ENCODE measurements at places on chromosomes 1 and 21.

- DNase-seq, result no peak
Measured at GRCh38 chr1:65845535-65846060, 52.9 kb downstream of the PDE4B start.

GRCh38 chr1:69911301-69911801 is 294.0 kb downstream of the LRRC40 start:
- DNase-seq, result peak; percentile 89

- DNase-seq, result no peak
Measured at GRCh38 chr1:2539312-2539907, 9.3 kb upstream of the HES5 start.

DNA sequence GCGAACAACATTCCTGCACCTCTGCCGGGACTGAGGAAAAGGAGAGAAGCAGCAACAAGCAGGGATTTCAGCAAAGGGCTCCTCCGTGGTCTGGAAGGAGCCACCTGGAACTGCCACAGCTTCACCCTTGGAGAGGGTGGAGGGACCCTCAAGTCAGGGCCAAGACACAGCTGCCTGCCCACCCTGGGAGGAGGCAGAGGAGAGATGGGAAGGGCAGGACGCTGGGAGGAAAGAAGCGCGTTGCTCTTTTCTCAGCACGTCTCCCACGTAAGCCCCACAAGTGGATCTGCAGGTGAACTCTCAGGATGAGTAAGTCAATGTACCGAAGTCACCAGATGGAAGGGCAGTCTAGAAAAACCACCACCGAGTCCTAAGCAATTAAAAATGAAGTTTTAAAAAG is 39.6 kb downstream of the SLC19A1 start:
- no peak for DNase-seq

- peak; percentile 45 for DNase-seq
Measured at GRCh38 chr1:172609528-172609927, 49.4 kb upstream of the FASLG start.

DNA sequence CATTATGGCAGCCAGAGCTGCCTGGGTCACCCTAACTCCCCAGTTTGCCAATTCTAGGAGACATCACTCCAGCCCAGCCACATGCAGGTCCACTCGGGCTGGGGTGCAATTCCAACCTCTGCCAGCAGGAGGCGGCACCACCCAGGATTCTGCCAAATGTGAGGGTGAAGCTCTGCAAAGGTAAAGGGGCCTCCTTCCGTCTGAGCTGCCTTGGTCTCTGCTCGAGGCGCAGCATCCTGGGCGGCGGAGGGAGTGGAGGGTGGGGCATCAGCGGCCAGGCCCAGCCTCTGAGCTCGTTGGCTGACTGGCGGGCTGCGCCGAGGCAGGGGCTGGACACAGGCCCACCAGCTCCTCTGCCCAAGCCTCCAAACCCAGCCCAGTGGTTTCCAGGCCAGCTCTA is 63.8 kb downstream of the ARHGEF16 start:
- no peak for DNase-seq

DNA sequence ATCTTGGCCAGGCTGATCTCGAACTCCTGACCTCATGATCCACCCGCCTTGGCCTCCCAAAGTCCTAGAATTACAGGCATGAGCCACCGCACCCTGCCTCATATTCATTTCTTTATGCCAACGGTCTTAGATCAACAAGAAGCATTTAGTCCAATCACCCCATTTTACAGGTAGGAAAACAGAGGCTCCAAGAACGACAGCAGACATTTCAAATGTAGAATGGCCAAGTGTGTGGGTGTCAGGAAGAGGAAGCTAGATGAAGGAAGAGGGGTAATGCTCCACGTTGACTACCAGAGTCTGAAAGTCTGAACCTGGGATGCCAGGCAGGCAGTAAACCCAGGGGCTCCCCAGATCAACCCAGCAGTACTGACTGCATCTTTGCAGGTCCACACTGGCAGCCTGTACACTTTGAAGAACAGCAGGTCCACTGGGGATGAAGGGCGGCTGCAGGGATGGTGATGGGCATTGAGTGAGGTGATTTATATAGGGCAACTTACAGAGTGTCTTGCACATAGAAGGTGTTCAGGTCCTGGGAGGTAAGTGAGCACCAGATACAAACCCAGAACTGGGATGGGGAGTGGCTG is 120.2 kb downstream of the EPHB2 start:
- no peak for DNase-seq

GRCh38 chr1:227223171-227223806 is 95.0 kb downstream of the CDC42BPA start:
- DNase-seq, result no peak

- no peak for DNase-seq
Measured at GRCh38 chr21:41249476-41249875, 67.1 kb upstream of the FAM3B start.

- DNase-seq, result no peak
Measured at GRCh38 chr1:47137925-47138615, 829 bp downstream of the CYP4A22 start.

DNA sequence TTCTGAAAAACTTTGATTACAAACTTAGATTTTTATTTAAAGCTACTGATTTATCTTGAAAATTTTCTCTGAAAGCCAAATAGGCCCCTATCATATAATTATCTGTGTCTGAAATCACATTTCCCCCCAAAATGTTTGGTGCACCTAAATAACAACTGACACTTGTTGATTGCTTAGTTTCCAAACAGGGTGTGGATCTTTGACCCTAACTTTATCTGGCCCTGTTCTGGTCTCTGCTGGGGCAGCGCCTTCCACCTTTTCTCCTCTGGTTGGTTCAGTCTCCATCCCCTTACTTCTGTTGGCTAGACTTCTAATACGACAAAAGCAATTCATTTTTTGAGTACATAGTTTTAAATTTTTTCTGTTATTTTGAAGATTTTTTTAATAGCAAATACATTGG is 10.2 kb upstream of the OTUD7B start:
- no peak for DNase-seq

DNA sequence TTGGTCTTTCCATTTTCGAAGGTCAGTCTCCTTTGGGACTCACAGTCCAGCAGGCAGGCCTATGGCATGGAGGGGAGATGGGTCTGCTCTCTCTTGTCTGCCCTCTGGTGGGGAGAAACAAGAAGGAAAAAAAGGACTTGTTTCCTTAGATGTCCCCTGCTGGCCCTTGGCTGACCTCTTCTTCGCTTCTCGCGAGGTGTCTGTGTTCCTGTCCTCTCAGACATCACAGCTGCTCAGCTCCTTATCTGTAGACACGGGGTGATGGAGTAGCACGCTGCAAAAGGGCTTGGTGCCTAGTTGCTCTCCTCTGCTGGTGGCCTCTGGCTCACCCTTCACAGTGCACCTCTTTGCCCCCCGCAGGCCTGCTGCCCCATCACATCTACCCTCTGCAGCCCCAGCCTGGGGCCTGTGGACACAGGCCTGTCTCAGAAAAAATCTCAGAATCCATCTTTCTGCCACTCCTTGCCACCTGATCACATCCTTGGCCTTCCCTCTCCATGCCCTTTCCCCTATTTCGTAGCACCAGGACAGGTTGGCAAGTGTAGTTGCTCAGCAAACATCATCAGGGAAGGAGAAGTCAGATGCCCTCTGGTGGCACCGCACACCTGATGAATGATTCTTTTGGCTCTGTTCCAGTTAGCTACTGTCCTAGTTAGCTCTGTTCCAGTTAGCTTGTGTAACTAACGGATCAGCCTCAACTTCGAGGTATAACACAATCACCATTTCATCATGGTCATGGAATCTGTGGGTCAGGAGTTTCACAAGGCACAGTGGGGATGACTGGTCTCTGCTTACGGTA is 18.7 kb upstream of the AK2 start:
- peak; percentile 94 for DNase-seq

- no peak for DNase-seq
Measured at GRCh38 chr1:109482791-109483671, 674 bp upstream of the ATXN7L2 start.

DNA sequence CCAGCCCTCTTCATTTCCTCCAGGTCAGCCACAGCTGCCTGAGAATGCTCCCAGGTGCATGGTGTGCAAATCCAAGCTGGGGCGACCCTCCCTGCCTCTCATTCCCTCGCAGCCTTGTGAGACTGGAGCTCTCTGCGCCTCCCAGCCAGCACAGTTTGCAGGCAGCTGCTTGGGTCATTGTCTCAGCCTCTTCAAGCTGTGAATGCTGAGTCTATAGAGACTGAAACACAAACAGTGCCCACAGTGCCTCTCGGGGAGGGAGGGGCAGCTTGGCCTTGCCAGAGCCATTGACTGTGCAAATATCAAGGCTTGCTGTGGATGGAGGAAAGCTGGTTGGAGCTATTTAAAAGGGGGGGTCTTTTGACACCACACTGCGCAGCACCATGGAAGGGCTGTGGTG is 10.6 kb downstream of the PLXNA2 start:
- peak; percentile 39 for DNase-seq

- DNase-seq, result no peak
Measured at GRCh38 chr1:162080472-162081015, 11.1 kb downstream of the NOS1AP start.

GRCh38 chr1:234631721-234632125 is 21.7 kb upstream of the IRF2BP2 start:
- peak; percentile 97 for DNase-seq

DNA sequence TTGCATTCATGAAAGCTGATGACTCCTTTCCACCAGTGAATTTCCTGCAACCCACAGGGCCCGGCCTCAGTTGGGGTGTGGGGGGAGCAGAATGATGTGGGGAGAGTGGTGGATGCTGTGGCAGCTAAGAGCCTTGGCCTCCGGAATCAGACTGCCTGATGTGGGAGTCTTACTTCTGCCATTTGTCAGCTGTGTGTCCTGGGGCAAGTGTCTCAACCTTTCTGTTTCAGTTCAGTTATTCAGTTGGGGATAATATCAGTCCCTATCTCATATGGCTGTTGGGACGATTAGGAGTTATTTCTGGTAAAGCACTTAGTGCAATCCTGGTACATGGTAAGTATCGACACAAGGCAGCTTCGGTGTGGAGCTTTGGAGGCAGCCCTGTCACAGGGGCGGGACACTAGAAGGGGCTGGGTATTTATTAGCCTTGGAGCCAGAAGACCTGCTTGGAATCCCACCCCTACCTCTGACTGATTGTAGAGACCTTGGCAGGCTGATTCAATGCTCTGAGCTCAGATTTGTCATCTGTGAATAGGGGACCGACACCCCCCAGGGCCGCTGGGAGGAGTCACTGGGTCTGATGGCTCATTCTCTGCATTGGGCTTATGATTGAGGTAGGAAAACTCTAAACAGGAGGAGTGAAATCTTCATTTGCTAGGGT is 19.6 kb downstream of the ARHGEF10L start:
- no peak for DNase-seq

DNA sequence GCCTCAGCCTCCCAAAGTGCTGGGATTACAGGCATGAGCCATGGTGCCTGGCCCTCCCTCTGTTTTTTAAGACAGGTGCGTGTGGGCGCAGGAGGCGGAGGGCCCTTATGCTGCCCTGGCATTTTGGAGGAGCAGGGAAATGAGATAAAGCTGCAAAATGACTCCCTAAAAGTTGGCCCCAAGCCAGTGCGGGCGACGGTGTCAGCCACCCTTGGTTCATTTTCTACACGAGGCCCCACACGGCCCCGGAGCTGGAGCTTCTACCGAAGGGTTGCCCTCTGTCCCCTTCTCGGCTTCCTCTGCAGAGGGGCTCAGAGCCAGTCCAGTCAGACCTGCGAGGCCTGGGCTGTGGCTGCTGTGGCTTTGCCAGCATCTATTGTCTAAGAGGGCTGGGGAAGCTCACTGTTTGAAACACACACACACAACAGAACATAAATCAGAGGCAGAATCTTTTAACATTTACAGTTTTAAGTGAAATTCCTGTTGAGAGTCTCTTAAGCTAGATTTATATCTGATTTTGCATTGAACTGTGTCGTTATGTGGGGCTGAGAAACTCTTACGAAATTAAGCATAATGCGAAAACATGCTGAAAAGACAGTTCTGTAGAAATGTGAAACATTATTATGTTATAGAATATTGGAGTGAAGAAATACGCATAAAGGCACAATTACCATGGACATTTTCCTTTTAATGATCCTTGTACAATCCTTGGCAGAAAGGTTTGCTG is 255.9 kb downstream of the CAMTA1 start:
- DNase-seq, result no peak

DNA sequence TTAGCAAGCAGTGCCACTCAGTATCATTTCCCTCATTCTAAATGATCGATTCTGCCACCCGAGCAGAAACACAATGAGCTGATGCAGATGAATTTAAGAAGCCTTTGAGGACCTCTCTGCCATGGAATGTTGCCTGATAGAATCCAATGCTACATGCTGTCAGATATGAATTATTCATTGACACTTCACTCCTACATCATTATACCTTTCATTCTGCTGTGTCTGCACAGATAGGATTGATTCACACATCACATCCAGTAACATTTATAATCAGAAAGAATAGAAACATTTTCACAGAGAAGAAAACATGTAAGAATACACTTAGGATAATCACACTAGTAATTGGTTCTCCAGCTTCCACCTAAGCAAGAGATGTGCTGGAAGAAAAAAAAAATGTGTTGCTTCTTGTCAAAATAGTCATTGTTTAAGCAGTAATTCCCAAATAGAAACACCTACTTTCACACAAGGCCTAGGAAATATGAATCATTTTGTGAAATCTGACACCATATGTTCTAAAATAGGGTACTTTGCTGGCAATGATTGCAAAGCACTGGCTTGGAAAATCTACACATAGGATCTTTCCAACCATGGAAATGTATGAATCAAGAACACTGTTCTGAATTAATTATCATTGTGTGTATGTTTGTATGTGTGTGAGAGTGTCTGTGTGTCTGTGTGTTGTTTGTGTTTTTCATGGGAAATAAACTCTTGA is 110.1 kb downstream of the GRIK1 start:
- DNase-seq, result peak; percentile 22

- no peak for DNase-seq
Measured at GRCh38 chr1:201861448-201861847, 27.2 kb upstream of the SHISA4 start.

DNA sequence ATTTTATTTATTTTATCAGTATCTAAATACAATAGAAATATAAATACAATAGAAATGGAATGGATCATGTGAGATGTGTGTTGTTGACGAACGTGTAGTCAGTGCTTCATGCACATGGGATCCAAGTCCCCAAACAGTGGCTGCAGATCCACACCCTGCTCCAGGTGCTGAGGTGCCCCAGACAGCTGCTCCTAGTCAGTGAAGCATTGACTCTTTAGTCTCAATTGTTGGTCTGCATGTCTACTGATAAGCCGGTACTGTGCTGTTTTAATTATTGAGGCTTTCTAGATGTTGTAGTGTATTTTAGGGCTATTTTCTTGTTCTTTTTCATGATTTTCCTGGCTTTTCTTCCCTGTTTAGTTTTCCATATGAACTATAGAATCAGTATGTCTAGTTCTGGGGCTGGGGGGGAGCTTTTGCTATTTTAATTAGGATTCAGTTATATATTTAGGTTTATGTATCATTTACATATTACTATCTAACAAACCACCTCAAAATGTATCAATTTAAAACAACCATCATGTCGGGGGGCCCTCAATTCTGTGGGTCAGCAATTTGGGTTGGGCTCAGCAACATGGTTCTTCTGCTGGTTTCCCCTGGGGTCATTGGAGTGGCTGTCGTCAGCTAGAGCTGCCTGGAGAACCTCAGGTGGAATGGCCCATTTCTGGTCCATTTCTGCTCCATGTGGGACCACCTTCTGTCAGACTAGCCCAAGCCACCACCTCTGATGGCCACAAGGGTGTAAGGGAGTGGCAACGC is 63.2 kb upstream of the TRAPPC10 start:
- DNase-seq, result no peak

GRCh38 chr1:33211972-33212371 is 30.1 kb upstream of the TRIM62 start:
- no peak for DNase-seq

- DNase-seq, result no peak
Measured at GRCh38 chr1:11610629-11611180, 43.5 kb downstream of the FBXO2 start.

- DNase-seq, result no peak
Measured at GRCh38 chr1:185567440-185567839, 166.8 kb upstream of the HMCN1 start.
